Central memory CD4-positive, alpha-beta T cell (primary cell): ENCODE measurements at places on chromosomes 7 and 10.
A peak's percentile ranks its signal among the peaks of the same experiment; 100 is the strongest.

DNA sequence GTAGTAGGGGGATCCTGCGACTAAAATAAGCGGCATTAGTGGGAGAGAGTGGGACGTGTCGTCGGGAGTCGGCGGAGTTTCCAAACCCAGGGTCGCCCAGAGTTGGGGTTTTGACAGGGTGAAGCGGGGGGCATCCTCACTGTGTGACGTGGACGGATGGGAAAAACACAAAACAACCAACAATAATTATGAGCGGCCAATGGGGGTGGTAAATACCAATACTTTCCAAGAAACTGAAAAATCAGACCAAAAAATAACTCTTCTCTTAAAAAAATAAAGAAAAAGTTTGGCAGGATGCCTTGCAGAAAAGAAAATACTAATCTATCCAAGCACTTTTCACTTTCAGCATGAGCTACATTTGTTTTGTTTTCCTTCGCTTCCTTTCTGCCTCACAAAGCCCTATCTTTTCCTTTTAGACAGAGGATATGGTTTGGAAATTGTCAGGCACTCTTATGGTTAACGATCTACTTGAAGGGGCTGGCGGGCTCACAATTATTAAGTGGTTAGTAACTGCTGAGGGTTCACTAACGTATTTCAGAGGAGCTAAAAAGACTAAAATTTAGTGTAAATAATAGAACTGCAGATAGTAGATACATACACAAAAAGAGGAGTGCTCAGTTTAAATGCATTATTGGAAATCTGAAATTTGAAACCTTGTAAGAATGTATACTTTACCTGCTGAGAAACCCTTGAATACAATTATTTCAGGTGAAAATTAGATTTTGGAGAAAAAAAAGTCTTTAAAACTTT, 802 bp upstream of the CDK6 start:
- no peak for DNase-seq

- no peak for DNase-seq
Measured at GRCh38 chr10:63712717-63713115, 191.5 kb downstream of the REEP3 start.

DNA sequence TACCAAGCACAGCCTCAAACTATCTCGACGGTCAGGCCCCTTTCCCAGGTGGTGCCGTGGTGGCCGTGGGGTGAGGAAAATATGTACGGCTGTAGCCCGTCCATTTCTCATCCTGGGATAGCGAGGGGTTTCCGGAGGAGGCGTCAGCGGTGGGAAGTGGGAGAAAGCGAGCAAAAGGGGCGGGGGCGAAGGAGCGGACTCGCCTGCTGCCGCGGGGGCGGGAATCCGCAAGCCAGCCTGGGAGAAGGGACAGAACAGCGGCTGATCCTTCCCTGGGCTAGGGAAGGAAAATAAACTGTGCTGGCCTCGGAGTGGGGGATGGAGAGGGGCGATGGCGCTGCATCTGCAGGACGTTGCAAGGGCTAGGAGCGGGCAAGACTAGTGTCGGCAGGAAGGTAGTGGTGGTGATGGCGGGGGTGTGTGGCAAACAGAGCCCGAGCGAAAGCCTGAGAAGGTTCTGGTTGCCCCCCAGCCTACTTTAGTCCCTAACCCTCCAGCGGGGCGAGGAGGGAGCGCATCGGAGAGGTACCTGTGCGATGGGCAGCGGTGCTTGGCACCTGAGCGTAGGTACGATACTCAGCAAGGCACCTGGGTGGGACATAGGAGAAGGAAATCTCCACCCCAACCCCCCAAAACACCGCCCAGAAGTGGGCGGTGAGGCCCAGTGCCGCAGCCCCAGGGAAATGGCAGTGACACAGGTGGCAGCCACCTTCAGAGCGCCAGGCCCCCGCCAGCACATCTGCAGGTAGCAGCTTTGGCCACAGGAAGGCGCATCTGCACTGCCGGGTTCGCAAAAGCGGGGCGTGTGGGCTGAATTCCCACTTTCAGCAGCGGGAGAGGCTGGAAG, 49.9 kb upstream of the STEAP1B start:
- peak; percentile 22 for DNase-seq

- DNase-seq: no peak
Measured at GRCh38 chr7:97021747-97022490, 2.7 kb downstream of the DLX5 start.

GRCh38 chr10:69847458-69847857, 45.8 kb downstream of the COL13A1 start:
- DNase-seq: no peak

DNA sequence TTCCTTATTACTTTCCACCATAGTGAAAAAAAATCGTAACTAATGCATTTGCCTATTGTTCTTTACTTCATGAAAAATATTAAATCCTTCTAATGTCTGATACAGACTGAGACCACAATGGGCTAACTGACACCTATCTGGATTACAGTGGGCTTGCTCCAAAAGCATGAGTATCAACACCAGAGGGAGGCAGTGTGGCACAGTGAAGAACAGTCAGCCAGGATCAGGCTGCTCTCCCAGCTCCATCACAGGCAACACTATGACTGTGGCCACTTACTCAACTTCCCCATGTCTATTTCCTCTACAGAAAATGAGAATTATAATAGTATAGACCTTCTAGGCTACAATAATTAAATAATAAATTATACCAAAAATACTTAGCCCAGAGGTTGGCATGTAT, 97.2 kb downstream of the SLC25A13 start:
- DNase-seq: no peak

GRCh38 chr10:126156012-126156411, 232.3 kb downstream of the ADAM12 start:
- DNase-seq: no peak

DNA sequence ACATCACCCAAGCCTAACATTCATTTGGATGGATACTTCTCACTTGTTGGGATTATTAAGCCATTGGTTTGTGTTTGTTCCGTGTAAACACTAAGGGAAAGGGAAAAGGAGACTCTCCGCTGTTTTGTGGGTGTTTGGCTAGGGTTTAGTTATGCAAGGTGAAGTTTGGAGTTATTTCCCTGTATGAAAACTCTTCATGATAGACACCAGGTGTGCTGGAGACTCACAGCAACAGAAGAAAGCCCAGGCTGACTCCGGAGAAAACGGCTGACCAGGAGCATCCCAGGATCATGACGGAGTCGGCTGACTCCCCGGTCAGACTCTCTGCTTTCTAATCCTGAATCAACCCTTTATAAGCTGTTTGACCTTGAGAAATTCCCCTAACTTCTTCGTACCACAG, 94.1 kb upstream of the KLF6 start:
- no peak for DNase-seq

DNA sequence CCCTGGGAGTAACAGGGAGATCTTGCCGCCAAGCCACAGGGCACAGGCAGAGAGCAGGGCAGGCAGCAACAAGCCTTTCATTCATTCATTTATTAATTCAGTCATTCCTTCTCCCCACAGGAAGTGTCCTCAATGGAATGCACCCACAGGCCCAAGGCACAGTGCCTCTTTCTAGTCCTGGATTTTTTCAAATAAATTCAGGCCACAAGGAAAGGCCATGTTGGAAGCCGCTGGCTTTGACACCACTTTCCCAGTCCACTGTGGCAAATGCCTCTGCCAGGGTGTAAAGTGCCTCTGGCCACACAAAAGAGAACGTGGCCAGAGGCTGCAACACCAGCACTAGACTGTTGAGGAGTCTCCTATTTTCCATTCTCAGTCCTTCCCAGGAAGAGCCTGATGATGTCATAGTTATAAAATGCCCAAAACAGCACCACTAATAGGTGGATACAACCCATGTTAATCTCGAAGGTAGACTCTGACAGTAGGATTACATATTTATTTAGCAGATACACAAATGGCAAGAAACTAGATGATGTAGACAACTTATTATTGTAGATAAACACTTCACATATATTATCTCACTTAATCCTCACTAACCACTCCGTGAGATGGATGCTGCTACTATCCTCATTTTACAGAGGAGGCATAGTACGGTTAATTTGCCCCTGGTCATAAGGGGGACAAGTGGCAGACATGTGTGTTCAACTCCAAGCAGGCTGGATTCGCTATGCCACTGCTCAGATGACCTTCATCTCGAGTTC, 5.5 kb downstream of the JAZF1 start:
- DNase-seq: no peak

DNA sequence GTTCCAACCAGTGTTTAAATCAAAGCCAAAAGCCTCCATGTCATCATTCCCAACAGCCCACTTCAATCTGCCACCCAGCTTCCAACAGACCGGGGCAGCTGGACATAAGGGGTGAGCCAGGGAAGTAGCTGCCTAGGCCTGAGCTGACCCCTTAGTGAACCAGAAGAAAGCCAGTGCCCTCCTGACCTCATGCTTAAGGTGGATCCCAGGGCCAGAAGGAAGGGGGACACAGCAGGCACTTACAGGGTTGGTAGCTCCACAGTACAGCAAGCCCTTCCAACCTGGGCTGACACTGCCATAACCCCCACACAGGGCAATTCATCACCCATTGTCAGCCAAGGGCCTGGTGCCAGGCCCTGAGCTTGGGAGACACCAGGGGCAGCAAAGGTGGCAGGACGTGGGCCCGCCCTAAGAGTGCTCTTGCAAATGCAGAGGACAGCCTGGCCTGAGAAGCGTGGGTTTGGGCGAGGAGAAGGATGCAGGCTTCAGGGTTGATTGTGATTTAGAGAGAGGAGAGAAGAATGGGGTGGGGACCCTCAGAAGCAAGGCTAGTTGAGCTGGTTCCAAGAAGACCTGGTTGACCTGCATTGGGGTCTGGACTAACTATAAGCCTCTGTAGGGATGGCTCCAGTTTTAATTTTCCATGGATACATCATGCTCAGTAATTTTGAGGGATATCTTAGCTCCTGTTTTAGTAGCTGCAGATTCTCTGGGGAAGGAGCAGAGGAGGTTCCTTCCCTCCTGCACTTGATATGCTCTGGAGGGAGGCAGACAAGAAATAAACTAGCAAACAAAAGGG, 3.1 kb upstream of the CYP26A1 start:
- DNase-seq: no peak

DNA sequence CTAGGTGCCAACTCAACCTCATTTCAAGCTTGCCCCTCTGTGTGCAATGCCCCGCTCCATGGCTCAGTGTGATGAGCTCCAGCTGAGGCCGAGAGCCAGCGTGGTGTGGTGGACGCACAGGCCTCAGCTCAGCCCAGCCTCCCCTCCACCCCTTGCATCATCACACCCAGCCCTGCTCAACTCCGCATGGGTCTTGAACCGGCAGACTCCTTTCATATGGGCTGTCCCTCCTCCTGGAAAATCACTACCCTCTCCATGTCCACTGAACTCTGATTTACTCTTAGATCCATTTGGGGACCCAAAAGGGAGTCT, 16.6 kb upstream of the SLC18A3 start:
- DNase-seq: no peak

- DNase-seq: no peak
Measured at GRCh38 chr10:22086730-22087401, 83.3 kb upstream of the DNAJC1 start.

- DNase-seq: no peak
Measured at GRCh38 chr7:90334193-90334843, 12.2 kb upstream of the GTPBP10 start.

DNA sequence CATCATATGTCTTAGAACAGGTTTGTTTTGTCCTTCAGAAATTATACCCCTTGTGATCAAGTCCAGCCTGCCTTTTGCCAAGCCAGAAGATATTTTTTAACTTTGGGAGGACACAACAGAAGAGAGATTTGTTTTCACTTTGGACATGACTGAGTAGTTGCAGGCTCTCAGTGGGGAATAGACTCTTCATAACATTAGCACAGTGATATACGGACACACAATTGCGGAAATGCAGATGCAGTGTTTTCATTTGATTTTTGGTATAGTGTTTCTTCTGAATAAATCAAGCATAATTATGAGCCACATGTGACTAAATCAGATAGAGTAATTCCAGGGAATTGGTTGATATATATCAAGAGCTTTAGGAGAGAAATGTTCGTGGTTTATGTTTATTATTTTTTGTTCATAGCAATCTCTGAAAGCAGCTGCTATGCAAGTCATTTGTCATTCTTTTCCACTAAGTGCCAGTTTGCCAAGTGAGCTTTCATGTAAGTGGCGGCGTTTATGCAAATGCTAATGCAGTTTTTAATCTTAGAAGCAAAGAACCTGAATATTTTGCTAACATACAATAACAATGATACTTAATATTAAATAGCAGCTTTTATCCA, 69.6 kb upstream of the HDAC9 start:
- no peak for DNase-seq
